ENCODE measurements at places on chromosomes 7 and 10. TPM values are rescaled to one million over a fixed set of nuclear protein-coding genes. Genes with fewer than 3 reads are reported as not detected.

- no peaks in the 10 kb centered on the region for H3K4me1 ChIP-seq
- no peak for DNase-seq
- no peak overlapping the region for H3K4me3 ChIP-seq
- H3K27ac ChIP-seq, result no peak overlapping the region
Measured at GRCh38 chr10:110522365-110522988, 24.8 kb downstream of the DUSP5 start.

DNA sequence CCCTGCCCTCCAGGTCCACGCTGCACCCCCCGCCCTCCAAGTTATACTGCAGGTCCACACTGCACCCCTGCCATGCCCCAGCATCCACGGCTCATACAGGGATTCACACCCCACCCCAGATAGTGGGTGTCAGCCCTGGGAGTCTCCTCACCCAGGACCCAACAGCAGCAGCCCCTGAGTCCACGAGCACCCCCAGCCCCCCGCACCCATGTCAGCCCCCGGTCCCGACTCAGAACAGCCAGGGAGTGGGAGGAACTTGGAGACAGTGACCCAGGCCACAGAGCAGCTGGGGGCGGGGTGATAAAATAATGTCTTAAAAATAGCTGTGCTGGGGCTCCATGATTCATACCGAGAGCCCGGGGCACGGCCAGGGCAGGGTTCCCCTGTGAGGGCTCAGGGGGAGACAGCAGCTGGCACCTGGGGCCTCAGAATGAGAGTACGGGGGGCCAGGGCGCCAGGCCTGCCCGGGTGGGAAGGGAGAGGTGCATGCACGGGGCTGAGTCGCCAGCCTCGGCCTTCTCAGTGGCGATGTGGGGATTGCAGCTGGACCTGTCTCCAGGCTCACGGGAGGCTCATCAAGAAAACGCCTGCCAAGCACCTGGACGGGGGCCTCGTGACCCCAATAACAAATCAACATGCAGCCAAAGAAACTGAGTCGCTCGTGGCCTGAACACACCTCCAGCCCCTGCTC is 29.8 kb downstream of the ADAP1 start:
- no peaks in the 10 kb centered on the region for H3K36me3 ChIP-seq
- H3K27ac ChIP-seq, result no peak overlapping the region
- no peaks in the 10 kb centered on the region for H3K4me1 ChIP-seq
- H3K27me3 ChIP-seq, result no peaks in the 10 kb centered on the region

- no peaks in the 10 kb centered on the region for H3K36me3 ChIP-seq
- H3K4me1 ChIP-seq, result peaks cover 17% of the 10 kb centered on the region
- no peak overlapping the region for H3K4me3 ChIP-seq
- DNase-seq, result no peak
- no peak overlapping the region for H3K27ac ChIP-seq
Measured at GRCh38 chr7:12385364-12385786, 18.3 kb downstream of the VWDE start.

- H3K27ac ChIP-seq, result peak overlapping the region; percentile 76
- no peaks in the 10 kb centered on the region for H3K27me3 ChIP-seq
Measured at GRCh38 chr10:4240608-4241197, 455.7 kb upstream of the KLF6 start.

FXYD4 gene
- not detected for total RNA-seq

IL2RA gene
- not detected for total RNA-seq

DNA sequence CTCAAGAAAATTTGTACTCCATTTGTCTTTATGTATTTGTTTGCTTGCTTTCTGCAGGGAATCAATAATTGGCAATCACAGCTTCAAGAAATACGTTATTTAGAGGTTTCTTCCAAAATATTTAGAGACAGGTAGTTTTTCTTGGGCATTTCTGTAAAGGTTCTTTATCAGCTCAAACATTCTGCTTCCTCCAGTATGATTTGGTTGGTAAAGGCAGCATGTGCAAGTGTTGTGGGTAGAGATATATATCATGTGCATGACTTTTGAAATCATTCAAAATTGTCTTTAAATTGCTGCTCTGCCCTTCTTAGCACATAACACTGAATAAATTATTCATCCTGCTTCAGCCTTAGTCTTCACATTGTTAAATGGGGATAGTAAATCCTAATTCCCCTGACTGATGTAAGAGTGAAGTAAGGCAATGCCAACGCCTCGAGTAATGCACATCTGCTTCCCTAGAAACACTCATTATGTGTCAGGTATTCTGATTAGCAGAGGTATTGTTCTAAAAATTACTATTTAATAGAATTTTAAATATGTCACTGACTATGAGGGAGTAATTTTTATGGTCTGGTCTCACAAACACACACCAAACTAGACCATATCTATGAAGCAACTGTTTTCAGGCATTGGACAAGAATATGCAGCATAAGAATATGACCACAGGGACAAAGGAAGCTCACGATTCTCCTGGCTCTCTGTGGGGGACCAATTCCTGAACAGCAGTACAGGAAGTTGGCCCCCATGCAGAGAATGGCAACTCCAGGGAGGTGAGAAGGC is 77.3 kb upstream of the AKR1E2 start:
- no peak overlapping the region for H3K4me3 ChIP-seq
- no peaks in the 10 kb centered on the region for H3K36me3 ChIP-seq
- no peaks in the 10 kb centered on the region for H3K27me3 ChIP-seq
- no peak overlapping the region for H3K27ac ChIP-seq
- no peak for DNase-seq

DNA sequence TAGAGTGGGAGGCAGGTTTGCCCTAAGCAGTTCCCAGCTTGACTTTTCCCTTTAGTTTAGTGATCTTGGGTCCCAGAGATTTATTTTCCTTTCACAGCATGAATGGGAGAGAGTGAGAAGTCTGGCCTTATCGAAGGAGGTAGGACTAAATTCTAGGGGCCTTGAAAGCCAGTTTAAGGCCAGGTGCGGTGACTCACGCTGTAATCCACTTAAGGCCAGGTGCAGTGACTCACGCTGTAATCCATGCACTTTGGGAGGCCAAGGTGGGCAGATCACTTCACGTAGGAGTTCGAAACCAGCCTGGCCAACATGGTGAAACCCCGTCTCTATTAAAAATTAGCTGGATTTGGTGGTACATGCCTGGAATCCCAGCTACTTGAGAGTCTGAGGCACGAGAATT is 392.2 kb downstream of the ACTR3B start:
- no peak overlapping the region for H3K27ac ChIP-seq
- no peak for DNase-seq
- no peaks in the 10 kb centered on the region for H3K4me1 ChIP-seq
- H3K36me3 ChIP-seq, result no peaks in the 10 kb centered on the region

DNA sequence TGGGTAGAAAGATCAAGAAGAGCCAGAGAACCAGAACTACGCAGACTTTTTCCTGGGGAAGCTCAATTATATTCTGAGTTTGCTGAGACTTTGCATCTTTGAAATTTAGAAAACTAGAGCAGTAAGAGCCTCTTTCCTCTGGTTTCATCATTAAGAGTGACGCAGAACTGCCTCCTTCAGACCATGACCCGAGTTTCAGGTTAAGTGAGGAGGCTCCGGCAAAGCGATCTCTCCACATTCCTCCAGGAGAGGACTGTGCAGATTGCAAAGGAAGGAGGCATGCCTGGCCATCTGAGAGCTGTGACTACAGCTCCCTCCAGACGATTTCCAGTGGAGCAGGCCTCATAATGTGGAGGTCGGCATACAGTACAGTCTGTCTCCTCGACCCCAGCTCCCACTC is 115.8 kb upstream of the LANCL2 start:
- no peaks in the 10 kb centered on the region for H3K36me3 ChIP-seq
- no peak overlapping the region for H3K27ac ChIP-seq
- no peak overlapping the region for H3K4me3 ChIP-seq
- DNase-seq, result no peak
- H3K4me1 ChIP-seq, result no peaks in the 10 kb centered on the region

SDK1 gene
- total RNA-seq, result 12.6 TPM

DNA sequence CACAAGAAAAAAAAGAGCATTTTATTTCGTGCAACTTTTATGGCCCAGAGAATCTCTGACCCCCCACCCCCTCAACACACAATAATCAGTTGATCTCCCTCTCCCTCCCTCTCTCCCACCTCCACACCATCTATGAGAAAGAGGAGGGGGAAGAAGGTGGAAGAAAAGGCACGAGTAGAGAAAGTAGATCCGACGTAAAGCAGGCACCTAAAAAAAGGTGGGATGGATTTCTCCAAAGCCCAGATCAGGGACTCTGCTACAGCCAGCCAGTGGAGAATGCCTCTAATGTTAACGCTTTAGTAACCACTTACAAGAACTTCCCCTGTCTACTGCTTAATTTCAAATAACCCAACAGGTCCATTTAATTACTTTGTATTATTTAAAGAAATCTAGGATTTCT is 24.4 kb downstream of the KMT2C start:
- no peak for DNase-seq
- H3K27ac ChIP-seq, result peak overlapping the region; percentile 52
- H3K4me1 ChIP-seq, result peaks cover 19% of the 10 kb centered on the region
- peak overlapping the region; percentile 36 for H3K4me3 ChIP-seq
- H3K27me3 ChIP-seq, result no peaks in the 10 kb centered on the region
- H3K36me3 ChIP-seq, result peaks cover 9% of the 10 kb centered on the region

GRCh38 chr10:44581996-44582395 is 197.1 kb upstream of the CXCL12 start:
- H3K4me3 ChIP-seq, result no peak overlapping the region
- no peak overlapping the region for H3K27ac ChIP-seq
- H3K4me1 ChIP-seq, result peaks cover 3% of the 10 kb centered on the region
- no peaks in the 10 kb centered on the region for H3K36me3 ChIP-seq
- DNase-seq, result no peak

- no peaks in the 10 kb centered on the region for H3K36me3 ChIP-seq
- H3K4me3 ChIP-seq, result no peak overlapping the region
- no peak for DNase-seq
Measured at GRCh38 chr10:128027306-128027705, 98.9 kb downstream of the MKI67 start.
